ENCODE measurements at places on chromosomes 11 and 22. TPM values are rescaled to one million over a fixed set of nuclear protein-coding genes. Genes with fewer than 3 reads are reported as not detected.

- DNase-seq: no peak
Observed at GRCh38 chr22:20724676-20725454, 49.0 kb upstream of the SERPIND1 start.

DNA sequence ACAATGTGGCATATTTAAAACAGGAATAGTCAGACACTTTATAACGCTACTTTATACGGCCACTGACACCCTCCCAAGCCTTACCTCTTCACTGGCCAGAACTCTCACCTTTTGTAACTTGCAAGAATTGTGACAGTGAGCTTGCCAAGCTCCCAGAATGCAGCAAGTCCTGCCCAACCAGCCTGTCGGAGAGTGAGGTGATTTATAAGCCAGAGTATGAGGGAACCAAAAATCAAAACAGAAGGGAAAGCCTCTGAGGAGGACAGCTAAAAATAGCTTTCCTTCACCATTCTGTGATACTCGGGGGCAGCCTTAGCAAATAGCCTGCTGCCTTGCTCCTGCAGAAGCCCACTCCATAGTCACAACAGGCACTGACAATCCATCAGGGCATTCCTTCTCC is 229.7 kb downstream of the FAM76B start:
- no peak for DNase-seq

DNA sequence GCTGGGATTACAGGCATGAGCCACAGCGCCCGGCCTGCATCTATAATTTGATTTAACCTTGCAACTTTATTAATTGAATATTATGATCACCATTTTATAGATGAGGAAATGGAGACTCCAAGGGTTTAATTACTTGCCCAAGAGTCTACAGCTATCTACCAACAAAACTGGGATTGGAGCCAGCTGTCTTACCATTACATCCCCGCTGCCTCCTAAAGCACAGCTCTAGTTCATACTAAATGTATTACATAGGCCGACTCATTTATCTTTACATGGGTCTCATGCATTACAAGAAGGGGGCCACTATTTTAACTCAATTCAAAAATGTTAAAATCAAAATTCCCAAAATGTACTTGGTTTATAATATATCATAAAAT is 14.1 kb upstream of the TMA7B start:
- DNase-seq: no peak

DNA sequence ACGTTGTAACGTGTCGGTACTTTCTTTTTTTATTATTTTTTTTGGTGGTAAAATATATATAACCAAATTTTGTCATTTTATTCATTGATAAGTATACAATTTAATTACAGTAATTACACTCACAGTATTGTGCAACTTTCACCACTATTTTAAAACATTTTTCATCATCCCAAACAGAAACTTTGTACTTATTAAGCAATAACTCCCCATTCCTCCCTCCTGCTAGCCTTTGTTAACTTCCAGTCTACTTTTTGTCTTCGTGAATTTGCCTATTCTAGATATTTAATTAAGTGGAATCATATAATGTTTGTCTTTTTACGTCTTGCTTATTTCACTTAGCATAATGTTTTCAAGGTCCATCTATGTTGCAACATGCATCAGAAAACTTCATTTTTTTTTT is 58.5 kb downstream of the STIM1 start:
- DNase-seq: no peak

DNA sequence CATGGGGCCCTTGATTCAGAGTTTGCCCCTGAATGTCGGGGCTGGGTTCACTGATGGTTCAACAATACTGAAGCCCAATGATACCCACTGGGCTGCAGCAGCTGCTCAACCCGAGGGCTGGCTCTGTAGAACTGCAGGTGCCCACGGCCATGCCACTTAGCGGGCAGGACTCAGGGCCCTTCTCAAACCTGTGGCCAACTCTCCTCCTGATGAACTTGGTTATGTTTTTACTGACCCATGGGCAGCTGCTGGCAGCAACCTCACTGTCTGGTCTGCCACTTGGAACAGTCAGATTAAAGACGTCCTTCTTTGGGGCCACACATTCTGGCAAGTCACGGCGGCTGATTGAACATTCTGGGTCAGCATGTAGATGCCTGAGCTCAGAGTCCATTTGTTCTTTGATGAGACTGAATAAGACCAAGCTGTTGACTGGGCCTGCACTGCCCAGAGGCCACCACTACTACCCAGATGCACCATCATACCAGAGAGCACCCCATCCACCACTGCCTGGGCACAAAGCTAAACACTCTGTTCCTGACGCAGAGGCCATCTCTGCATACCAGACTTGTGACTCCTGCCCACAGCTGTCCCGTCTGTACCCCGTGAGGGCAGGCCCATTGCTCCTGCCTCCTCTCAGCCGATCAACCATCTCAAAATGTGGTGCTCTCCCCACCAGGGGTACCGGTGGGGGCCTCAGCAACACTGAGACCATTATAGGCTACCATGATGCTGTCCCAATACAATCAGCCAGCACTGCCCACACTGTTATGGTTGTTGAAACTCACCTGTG is 67.8 kb downstream of the SHANK2 start:
- DNase-seq: no peak

- no peak for DNase-seq
Observed at GRCh38 chr22:46036558-46037408, 59.8 kb upstream of the WNT7B start.

DNA sequence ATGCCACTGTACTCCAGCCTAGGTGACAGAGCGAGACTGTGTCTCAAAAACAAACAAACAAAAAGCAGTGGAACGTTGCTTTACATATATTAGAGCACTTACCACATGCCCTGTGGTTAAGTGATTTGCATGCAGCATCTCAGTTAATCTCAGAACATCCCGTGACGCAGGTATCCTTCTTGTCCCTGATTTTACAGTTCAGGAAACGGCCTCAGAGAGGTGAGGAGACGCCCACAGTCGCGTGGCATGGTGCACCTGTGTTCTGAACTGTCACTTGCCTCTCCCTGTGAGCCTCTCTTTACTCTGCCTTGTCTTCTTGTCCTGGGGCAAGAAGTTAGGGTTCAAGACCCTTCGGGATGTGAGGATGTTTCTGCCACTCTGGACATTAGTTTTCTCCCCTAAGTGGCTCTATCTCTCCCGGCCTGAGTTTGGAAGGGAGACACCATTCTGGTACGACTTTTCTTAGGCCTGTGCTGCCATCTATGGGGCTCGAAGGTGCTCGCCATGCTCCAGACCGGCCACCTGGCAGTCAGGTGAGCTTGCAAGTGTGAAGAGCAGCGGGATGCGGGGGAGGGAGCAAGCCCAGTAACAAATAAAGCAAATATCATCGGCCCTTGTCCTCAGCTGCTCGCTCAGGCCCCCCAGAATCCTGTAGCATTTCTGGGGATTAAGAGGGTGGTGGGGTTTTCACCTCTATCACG is 25.6 kb downstream of the YWHAH start:
- DNase-seq: peak; percentile 55

GRCh38 chr11:2313051-2313951 is 11.5 kb downstream of the TSPAN32 start:
- no peak for DNase-seq

DNA sequence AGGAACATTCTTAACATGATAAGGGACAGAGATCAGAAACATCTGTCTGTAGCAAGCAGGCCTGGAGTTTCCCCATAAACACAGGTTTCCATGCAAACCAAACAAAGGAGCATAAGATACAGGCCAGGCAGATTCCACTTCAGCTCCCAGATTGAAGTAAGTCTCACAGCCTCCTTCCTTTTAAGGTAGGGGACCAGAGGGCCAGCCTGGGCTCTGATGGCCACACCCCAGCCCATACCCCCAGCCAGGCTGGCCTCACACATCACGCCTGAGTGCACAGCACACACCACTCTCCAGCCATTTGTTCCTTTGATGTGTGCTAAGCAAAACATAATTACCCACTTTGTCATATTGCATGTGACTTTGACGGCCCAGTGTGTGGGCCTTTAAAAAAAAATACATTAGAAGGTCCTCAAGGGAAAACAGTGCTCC is 518.7 kb downstream of the NTM start:
- peak; percentile 67 for DNase-seq

DNA sequence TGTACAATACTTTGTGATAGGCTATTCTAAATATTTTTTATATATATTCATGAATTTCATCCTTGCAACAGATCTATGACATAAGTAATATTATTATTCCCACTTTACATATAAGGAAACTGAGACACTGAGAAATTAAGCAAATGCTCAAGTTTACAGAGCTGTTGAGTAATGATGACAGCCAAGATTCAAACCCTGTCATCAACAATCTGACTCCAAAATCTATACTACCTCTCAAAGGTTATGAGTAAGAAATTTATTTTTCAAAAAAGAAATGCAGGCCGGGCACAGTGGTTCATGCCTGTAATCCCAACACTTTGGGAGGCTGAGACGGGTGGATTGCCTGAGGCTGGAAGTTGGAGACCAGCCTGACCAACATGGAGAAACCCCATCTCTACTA is 22.6 kb upstream of the SOX6 start:
- no peak for DNase-seq

- no peak for DNase-seq
Observed at GRCh38 chr11:75514596-75514995, 11.1 kb downstream of the GDPD5 start.

DNA sequence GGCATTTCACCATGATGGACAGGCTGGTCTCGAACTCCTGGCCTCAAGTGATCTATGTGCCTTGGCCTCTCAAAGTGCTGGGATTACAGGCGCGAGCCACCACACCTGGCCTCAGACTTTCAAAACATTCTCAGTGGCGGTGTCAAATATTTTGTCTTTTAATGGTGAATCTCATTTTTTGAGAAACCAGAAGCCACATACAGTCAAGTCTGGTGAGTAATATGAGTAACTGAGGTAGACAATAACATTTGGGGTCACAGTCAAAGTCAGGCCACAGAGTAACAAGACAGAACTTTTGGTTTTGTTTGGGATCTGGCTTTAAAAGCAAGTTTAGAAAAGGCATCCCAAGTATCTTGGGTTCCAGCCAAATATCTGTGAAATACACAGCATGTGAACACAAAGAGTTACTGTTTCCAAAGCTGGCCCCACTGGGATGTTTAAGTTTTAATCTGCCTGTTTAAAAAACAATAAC is 5.6 kb upstream of the TMA7B start:
- peak; percentile 23 for DNase-seq

Gene ARHGAP8
- polyA plus RNA-seq: 0.99 TPM

Gene ELMOD1
- polyA plus RNA-seq: 6.9 TPM

Gene GDPD5
- polyA plus RNA-seq: 28.3 TPM

Gene SCGB1C1
- polyA plus RNA-seq: not detected

Gene CRYBB3
- polyA plus RNA-seq: 0.23 TPM

Gene PARVG
- 4.5 TPM for polyA plus RNA-seq

Gene DGCR6
- polyA plus RNA-seq: 63.4 TPM

Gene POTEH
- not detected for polyA plus RNA-seq

Gene C1QTNF4
- polyA plus RNA-seq: 11.6 TPM
